ENCODE measurements at places on chromosomes 3 and 15.

- peak; percentile 27 for DNase-seq
Observed at GRCh38 chr15:90291679-90292356, 26.3 kb downstream of the NGRN start.

- no peak for DNase-seq
Observed at GRCh38 chr3:155921486-155921885, 51.0 kb downstream of the GMPS start.

DNA sequence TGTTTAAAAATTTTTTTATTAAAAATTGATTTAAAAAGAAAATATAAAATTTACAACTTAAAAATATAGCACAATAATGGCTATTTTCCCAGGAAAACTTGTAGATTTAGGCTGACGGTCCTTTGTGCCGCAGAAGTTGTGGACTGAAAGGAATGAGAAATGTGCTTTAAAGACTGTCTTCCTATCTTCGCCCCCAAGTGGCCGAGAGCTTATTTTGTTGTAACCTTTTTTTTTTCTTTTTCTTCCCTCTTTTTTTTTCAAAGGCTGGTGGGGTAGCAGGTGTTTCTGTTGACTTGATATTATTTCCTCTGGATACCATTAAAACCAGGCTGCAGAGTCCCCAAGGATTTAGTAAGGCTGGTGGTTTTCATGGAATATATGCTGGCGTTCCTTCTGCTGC, 15.5 kb downstream of the SLC25A26 start:
- no peak for DNase-seq

DNA sequence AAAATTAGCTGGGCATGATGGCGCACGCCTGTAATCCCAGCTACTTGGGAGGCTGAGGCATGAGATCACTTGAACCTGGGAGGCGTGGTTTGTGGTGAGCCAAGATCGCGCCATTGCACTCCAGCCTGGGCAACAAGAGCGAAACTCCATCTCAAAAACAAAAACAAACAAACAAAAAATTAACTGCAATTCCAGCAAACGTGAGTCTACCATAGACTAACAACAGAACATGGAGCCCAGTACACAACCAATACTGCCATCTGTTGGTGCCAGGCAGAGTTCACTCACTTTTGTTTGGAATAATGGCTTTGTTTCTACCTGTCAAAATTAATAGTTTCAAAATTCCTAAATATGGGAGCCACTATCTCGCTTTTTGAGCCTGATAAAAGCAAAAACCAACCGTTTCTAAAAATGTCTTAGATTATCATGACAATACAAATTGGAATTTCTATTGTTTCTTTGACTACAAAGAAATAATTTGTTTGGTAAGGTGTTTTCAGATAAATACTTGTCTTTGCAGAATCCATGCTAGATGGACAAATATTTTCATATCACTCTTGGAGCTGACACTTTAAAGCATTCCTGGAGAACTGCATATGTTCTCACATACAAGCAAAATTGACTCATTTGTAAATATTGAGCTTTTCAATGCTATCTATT, 45.0 kb downstream of the GPR176 start:
- DNase-seq: no peak

Data from AG08396 (cell line).